ENCODE measurements at places on chromosomes 1 and 21.
A peak's percentile ranks its signal among the peaks of the same experiment; 100 is the strongest.

DNA sequence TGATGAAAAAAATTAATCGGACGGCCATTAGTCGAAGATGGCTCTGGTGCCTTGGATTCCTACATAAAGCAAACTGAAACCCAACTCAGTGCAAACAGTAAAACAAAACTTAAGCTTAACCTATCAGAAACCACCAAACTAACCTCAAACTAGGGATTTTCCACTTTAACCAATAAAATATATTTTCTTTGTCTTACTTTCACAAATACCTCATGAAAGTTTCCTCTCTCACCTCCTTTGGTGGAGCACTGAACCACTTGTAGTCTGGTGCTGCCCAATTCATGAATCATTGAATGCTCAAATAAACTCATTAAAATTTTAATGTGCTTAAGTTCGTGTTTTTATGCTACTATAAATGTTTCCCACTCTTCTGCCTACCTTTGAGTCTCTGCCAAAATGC lies 7.0 kb downstream of the ADORA3 start:
- H3K4me3 ChIP-seq: no peak overlapping the region
- no peak overlapping the region for H3K27ac ChIP-seq
- DNase-seq: no peak
- no peaks in the 10 kb centered on the region for H3K36me3 ChIP-seq

- no peak for DNase-seq
- H3K4me3 ChIP-seq: no peak overlapping the region
- peaks cover 9% of the 10 kb centered on the region for H3K4me1 ChIP-seq
- peaks cover 11% of the 10 kb centered on the region for H3K36me3 ChIP-seq
Measured at GRCh38 chr1:6686294-6686693, 15.3 kb downstream of the DNAJC11 start.

DNA sequence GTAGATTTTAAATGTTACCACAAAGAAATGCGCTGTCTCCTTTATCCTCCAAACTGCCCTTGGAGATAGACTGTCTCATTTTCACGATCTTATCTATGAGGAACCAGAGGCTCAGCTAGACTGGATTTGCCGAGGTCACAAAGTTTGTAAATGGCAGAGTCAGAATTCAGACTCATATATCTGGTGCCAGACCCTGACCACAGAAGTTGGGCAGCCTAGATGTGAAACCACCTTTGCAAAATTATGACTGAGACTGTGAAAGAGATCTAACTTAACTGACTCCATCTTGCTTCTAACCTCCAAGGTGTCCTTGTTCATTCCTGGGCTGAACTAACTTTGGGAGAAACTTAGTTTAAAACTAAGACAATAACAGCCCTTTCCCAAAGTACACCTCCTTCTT lies 14.1 kb downstream of the CNR2 start:
- H3K4me1 ChIP-seq: peaks cover 35% of the 10 kb centered on the region
- DNase-seq: no peak
- H3K4me3 ChIP-seq: peak overlapping the region; percentile 53
- no peak overlapping the region for H3K27ac ChIP-seq
- H3K27me3 ChIP-seq: no peaks in the 10 kb centered on the region

DNA sequence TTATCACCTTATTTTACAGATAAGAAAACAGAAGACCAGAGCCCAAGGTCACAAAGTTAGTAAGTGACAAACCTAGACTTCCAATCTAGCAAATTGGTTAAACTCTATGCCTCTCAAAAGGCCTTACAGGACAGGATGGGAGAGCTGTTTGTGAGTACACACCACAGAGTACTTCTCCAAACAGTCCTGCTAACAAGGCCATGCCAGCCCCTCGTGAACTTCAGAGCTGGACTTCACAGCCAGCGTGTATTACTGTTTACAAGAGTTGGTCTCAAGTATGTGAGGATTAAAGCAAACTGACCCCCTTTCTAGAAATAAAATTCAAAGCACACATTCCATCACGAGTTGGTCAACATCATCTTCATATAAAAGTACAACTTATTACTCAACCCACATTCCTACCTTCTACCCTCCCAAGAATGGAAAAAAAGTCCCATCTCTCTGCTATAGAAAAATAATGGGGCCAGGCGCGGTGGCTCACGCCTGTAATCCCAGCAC lies 19.8 kb upstream of the UBR4 start:
- no peaks in the 10 kb centered on the region for H3K36me3 ChIP-seq
- no peak for DNase-seq
- H3K27me3 ChIP-seq: no peaks in the 10 kb centered on the region
- H3K4me1 ChIP-seq: no peaks in the 10 kb centered on the region
- H3K4me3 ChIP-seq: no peak overlapping the region
- no peak overlapping the region for H3K27ac ChIP-seq

- no peak for DNase-seq
- no peaks in the 10 kb centered on the region for H3K4me1 ChIP-seq
- no peak overlapping the region for H3K4me3 ChIP-seq
- no peak overlapping the region for H3K27ac ChIP-seq
- H3K36me3 ChIP-seq: no peaks in the 10 kb centered on the region
Measured at GRCh38 chr1:82441402-82441801, 640.7 kb downstream of the ADGRL2 start.

DNA sequence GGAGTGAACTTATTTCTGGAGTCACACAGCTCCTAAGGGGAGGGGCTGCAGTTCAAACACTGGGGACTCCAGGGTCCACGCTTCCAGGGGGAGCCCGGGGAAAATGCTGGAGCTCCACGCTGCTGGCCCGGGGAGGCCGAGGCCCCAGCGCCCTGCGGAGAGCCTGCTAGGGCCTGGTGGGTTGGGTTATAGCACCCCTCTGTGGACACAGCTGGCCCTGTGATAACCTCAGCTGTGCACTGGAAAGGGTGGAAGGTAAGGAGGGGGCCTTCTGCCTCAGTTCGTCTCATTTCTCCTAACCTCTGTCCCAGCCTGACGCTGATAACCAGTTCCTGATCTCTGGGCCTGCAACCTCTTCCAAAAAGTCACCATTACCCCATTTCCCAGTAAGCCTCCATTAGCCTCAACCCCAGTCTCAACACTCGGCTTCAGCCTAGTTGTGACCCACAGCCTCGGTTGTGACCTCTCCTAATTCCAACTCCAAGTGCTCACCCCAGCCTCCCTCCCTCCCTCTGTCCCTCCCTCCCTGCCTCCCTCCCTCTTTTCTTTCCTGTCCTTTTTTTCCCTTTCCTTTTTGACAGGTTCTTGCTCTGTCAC lies 7.1 kb downstream of the NBL1 start:
- peaks cover 6% of the 10 kb centered on the region for H3K36me3 ChIP-seq
- H3K4me3 ChIP-seq: no peak overlapping the region
- H3K27ac ChIP-seq: no peak overlapping the region
- peak; percentile 53 for DNase-seq

DNA sequence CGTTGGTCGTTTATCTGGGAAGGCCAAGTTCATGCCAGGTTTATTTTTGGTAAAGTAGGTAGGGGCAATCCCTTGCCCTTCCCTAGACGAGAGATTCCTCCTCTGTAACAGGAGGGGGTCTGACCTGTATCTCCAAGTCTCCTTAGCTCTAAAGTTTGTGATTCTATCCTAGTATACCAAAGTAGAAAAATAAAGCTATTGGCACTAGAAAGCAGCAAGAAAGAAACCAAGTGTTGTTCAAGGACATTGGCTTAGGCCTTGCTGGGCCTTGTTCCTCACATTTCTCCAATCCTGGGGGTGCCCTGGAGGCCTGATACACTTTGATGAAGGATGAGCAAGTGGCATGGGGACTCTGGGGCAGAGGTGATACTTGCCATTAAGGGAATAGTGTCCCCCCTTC lies 814 bp downstream of the MTARC2 start:
- no peak overlapping the region for H3K27ac ChIP-seq
- peak overlapping the region; percentile 22 for H3K4me3 ChIP-seq
- peaks cover 14% of the 10 kb centered on the region for H3K4me1 ChIP-seq
- H3K27me3 ChIP-seq: peaks cover 69% of the 10 kb centered on the region

- H3K27me3 ChIP-seq: no peaks in the 10 kb centered on the region
- no peaks in the 10 kb centered on the region for H3K4me1 ChIP-seq
- no peak for DNase-seq
- peaks cover 60% of the 10 kb centered on the region for H3K36me3 ChIP-seq
- no peak overlapping the region for H3K27ac ChIP-seq
Measured at GRCh38 chr21:41403966-41404365, 22.1 kb upstream of the MX1 start.

- H3K4me3 ChIP-seq: no peak overlapping the region
- no peak for DNase-seq
- no peaks in the 10 kb centered on the region for H3K36me3 ChIP-seq
- H3K27ac ChIP-seq: no peak overlapping the region
Measured at GRCh38 chr1:168607872-168608428, 31.5 kb downstream of the XCL1 start.

DNA sequence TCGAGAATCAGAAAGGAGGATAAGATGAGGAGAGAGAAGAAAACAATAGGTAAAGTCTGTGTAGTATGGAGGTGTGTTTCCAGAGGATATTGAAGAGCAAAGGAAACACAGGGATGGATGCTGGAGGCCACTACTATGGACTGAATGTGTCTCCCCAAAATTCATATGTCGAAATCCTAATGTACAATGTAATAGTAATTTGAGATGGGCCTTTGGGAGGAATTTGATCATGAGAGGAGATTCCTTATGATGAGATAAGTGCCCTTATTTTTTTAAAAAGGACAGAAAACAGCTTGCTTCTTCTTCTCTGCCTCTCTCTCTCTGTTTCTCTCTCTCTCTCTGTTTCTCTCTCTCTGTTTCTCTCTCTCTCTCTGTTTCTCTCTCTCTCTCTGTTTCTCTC lies 602.2 kb upstream of the ADAMTS5 start:
- no peak for DNase-seq
- no peak overlapping the region for H3K4me3 ChIP-seq
- no peaks in the 10 kb centered on the region for H3K36me3 ChIP-seq
- H3K4me1 ChIP-seq: no peaks in the 10 kb centered on the region
- H3K27me3 ChIP-seq: peaks cover 6% of the 10 kb centered on the region
- H3K27ac ChIP-seq: no peak overlapping the region

- H3K27me3 ChIP-seq: peaks cover 4% of the 10 kb centered on the region
- H3K4me3 ChIP-seq: no peak overlapping the region
- DNase-seq: no peak
Measured at GRCh38 chr1:77016386-77016985, 149.2 kb downstream of the ST6GALNAC5 start.

- DNase-seq: no peak
- H3K27ac ChIP-seq: no peak overlapping the region
- H3K4me1 ChIP-seq: peaks cover 11% of the 10 kb centered on the region
- H3K36me3 ChIP-seq: no peaks in the 10 kb centered on the region
- no peak overlapping the region for H3K4me3 ChIP-seq
- peaks cover 23% of the 10 kb centered on the region for H3K27me3 ChIP-seq
Measured at GRCh38 chr1:38507563-38507962, 352.0 kb downstream of the RRAGC start.

GRCh38 chr1:67748630-67749029 lies 63.6 kb downstream of the GADD45A start:
- H3K4me1 ChIP-seq: no peaks in the 10 kb centered on the region
- no peak overlapping the region for H3K4me3 ChIP-seq
- H3K27me3 ChIP-seq: peaks cover 5% of the 10 kb centered on the region

GRCh38 chr1:234756857-234757256 lies 146.9 kb upstream of the IRF2BP2 start:
- H3K27me3 ChIP-seq: no peaks in the 10 kb centered on the region
- peak overlapping the region; percentile 70 for H3K27ac ChIP-seq
- H3K4me1 ChIP-seq: peaks cover 18% of the 10 kb centered on the region
- DNase-seq: no peak
- no peak overlapping the region for H3K4me3 ChIP-seq

DNA sequence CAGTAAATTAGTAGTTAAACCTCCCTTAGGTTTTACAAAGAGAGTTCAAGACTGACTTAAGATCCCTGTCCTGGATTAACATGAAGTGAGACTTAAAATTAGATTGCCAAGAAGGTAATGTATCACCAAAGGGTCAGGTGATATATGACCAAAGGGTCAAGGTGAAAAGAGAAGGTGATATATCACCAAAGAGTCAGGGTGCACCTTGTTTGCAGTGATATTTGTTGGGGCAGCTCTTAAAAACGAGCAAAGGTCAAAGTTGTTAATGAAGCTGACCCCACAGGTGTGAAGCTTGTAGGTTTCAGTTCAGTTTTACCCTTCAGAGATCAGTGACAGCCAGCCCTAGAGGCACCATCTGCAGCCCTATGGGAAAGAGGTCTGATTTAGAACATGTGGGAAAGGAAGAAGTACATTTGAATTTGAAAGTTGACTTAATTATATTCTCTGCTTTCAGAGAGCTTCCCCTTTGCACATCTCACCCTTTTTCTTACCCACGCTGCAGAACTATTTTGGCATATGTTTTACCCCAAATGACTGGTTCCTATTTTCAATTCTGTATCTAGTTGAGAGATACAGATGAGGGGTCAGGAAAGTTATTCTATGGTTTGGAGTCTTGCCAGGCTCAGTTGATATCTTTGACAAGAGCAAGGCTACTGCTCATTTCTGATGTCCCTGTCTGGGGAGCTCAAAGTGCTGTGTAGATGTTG lies 170.8 kb downstream of the S1PR1 start:
- H3K27me3 ChIP-seq: peaks cover 3% of the 10 kb centered on the region
- H3K27ac ChIP-seq: no peak overlapping the region
- H3K4me3 ChIP-seq: no peak overlapping the region
- no peak for DNase-seq
- H3K4me1 ChIP-seq: no peaks in the 10 kb centered on the region

DNA sequence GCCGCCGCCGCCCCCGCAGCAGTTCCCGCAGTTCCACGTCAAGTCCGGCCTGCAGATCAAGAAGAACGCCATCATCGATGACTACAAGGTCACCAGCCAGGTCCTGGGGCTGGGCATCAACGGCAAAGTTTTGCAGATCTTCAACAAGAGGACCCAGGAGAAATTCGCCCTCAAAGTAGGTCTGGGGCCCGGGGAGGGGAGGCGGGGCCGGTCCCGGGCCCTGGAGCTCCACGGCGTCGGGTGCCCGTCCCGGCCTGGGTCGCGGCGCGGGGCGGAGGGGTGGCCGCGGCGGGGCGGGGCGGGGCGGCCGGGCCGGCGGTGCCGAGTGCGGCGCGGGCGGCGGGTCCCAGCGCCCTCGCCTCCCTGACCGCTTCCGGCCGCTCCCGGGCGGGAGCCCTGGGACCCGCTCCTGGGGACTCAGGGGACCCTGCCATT lies 646 bp downstream of the MAPKAPK2 start:
- no peaks in the 10 kb centered on the region for H3K27me3 ChIP-seq
- H3K27ac ChIP-seq: peak overlapping the region; percentile 90
- H3K4me3 ChIP-seq: peak overlapping the region; percentile 95
- peak; percentile 35 for DNase-seq
- no peaks in the 10 kb centered on the region for H3K36me3 ChIP-seq
- peaks cover 49% of the 10 kb centered on the region for H3K4me1 ChIP-seq

- DNase-seq: no peak
- H3K36me3 ChIP-seq: no peaks in the 10 kb centered on the region
- no peak overlapping the region for H3K27ac ChIP-seq
- no peaks in the 10 kb centered on the region for H3K27me3 ChIP-seq
- no peak overlapping the region for H3K4me3 ChIP-seq
Measured at GRCh38 chr1:47388891-47389238, 27.2 kb upstream of the FOXE3 start.

DNA sequence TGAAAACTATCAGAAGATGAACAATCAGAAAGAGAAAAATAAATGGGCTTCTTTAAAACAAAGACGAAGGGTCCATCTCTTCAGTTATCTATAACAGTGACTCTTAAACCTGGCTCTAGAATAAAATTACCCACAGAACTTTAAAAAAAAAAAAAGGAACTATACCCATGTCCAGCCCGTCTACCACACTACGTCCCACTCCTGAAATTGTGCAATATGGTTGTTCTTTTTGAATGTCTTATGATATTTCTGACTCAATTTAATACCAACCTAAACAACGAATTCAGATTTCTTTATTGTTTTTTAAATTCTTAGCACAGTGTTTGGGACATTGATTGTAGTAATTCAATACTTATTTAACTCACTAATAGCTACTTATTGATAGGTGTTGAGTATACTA lies 246.3 kb downstream of the DPYD start:
- H3K4me3 ChIP-seq: no peak overlapping the region
- peaks cover 45% of the 10 kb centered on the region for H3K36me3 ChIP-seq
- H3K27ac ChIP-seq: no peak overlapping the region
- no peak for DNase-seq
- H3K27me3 ChIP-seq: no peaks in the 10 kb centered on the region

Data from naive thymus-derived CD8-positive, alpha-beta T cell (primary cell).